NCI-H1694 treated with DMSO at 0.1 percent for 48 hours (cell line): ENCODE measurements at places on chromosomes 13 and 19.

DNA sequence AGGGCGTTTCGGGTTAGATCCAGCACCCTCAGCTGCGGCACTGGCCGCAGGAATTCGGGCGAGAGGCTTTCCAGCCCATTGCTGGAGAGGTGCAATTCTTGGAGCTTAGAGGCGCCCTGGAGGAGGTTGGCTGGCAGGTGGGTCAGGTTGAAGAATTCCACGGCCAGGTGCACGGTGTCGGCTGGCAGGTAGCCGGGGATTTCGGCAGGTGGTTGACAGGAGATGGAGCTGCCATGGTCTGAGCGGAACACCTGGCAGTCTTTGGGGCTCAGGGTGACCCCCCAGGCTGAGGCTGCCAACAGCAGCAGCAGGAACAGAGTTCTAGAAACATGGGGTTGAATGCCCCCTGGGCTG is 1.3 kb downstream of the LRG1 start:
- DNase-seq, result no peak

DNA sequence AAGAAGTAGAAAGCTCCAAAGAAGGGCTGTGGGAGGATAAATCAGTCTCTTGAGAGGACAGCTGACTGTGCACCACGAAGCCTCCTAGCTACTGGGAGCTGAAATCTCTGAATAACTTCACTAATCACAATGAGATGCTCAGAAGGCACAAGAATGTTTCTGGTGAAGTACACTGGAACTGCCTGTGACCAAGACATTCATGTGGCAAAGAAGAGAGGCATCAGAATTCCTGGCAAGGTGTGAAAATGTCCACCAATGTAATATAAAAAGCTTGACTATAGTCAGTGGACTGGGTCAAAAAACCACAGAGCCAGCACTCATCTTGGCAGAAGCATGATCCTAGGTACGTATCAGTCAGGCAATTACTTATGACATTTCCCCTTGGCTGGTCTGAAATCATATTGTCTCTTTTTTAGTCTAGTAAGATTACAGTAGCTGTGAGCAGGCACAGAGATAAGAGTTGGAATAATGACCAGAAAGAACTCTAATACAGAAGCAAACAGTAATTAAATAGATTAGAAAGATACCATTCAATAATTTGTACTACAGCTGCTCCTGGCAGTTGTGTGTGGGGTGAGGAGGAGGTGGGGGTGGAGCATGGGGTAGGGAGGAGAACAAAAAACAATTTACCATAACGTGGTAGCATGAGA is 434.7 kb downstream of the DIAPH3 start:
- no peak for DNase-seq

- no peak for DNase-seq
Measured at GRCh38 chr13:111845621-111846351, 221.2 kb upstream of the SOX1 start.

GRCh38 chr19:2208975-2209374 is 27.2 kb downstream of the PLEKHJ1 start:
- no peak for DNase-seq

- no peak for DNase-seq
Measured at GRCh38 chr13:110136660-110137585, 170.0 kb downstream of the COL4A1 start.

DNA sequence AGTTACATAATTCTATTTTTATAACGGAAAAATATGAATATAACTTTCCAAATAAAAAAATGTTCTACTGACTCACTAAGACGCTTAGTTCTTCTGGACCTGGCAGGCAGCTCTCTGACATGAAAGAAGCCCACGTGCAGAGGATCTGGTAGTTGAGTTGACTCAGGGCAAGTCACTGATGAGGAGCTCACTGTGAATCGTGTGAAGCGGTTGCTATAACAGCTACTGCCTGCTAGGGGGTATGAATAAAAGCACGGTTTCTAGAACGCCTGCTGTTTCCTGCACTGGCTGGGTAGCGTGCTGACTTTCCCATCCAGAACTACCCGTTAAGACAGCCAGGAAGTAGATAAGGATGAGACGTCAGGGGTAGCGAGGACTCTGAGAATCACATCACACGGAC is 54.7 kb upstream of the WASF3 start:
- DNase-seq, result no peak

- no peak for DNase-seq
Measured at GRCh38 chr13:99935772-99936171, 35.8 kb downstream of the ZIC5 start.

- no peak for DNase-seq
Measured at GRCh38 chr13:113425941-113426590, 27.2 kb downstream of the ADPRHL1 start.

DNA sequence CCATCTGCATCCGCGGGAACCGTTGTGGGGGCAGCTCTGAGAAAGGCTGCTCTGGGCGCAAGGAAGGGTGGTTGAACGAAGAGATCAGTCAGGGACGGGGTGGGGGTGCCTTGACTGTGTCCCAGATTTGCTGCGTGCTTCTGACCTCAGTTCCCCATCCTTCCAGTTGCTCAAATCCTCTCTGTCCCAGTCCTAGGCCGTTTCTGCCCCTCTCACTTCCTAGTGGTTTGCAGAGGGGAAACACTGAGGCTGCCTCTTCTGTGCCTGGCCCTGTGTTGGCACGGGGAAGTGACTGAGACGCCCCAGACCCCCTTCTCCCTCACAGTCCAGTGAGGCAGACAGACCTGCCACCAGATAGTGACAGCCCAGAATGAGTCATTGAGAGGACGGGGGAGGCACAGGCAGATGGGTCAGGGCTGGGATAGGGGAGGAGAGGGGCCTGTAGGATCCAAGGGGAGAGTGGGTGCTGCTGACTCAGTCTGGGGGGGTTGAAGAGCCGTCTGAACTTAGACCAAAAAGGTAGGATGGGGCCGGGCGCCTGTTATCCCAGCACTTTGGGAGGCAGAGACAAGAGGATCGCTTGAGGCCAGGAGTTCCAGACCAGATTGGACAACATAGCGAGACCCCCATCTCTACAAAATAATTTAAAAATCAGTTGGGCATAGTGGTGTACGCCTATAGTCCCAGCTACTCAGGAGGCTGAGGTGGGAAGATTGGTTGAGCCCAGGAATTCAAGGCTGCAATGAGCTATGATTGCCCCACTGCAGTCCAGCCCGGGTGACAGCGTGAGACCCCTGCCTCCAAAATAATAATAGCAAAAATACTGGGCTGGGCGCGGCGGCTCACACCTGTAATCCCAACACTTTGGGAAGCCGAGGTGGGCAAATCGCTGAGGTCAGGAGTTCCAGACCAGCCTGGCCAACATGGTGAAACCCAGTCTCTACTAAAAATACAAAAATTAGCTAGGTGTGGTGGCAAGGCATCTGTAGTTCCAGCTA is 26.5 kb downstream of the NUMBL start:
- DNase-seq, result no peak

DNA sequence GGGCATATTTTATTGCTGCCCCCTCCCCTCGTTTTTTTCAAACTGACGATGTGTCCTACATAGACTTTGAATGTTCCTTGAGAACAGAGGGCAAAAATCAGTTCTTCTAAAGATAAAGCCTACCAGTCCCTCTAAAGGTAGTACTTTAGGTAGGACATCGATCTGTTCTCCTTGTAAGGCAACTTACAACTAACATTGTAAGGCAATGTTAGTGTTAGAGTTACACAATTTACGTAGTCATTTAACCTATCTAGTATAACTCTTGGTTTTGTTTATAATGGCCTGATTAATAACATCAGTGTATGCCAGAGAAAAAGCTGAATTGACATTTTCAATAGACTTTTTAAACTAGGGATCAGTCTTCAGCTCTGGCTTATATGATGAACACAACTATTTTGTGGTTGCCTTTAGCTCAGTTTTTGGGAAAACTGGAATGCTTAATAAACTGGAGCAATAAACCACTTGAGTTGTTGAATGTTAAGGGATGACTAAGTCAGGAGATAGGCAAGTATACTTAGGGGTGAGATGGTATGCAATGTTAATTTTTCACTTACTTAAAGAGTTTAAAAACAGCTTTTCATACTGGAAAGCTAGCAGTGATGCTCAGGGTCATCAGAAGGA is 2.2 kb downstream of the NDFIP2 start:
- no peak for DNase-seq

- DNase-seq, result no peak
Measured at GRCh38 chr13:48235341-48236135, 2.5 kb downstream of the ITM2B start.

GRCh38 chr13:110113284-110113764 is 193.6 kb downstream of the COL4A1 start:
- DNase-seq, result no peak

DNA sequence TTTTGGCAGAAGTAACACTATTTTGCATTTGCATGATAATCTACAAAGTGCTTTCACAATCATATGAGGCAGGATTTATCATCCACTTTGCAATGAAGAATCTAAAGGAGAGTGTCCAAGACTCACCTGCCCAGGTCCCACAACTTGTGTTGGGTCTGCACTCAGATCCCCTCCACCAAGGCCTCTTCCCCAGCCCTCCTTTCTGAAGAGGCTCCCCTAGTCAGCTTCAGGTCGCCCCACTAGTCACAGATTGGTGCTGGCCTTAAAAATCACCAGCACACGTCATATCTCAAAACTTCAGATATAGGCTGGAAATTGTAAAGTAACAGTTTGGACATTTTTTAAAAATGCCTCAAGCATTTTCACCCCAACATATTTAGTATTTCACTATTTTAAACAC is 17.5 kb downstream of the ATP7B start:
- no peak for DNase-seq
